ENCODE measurements at places on chromosomes 2 and 18.

GRCh38 chr2:152097290-152097800, 1.5 kb downstream of the CACNB4 start:
- peak overlapping the region; percentile 38 for H3K4me3 ChIP-seq
- H3K27me3 ChIP-seq = peaks cover 37% of the 10 kb centered on the region
- H3K27ac ChIP-seq = peak overlapping the region; percentile 70
- peaks cover 14% of the 10 kb centered on the region for H3K4me1 ChIP-seq
- DNase-seq = no peak

DNA sequence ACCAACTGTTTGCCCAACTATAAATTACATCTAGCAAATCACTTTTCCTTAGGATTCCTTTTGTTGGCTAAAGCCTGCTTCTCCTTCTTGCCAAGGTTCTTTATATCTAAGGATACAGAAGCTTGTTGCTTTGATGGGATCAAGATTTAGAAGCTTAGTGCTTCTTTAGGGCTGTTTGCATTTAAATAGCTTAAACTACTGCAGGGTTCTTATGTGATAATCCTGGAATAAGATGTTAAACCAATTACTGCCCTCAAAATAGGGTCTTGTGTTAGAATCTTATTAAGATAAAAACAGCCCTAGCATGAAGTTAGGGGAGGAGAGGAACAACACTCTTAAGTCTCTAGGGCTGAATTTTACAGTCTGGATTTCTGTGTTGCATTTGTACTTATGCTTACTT, 64.2 kb downstream of the KIF5C start:
- no peak overlapping the region for H3K4me3 ChIP-seq
- no peaks in the 10 kb centered on the region for H3K4me1 ChIP-seq
- no peak overlapping the region for H3K27ac ChIP-seq
- H3K27me3 ChIP-seq = no peaks in the 10 kb centered on the region

DNA sequence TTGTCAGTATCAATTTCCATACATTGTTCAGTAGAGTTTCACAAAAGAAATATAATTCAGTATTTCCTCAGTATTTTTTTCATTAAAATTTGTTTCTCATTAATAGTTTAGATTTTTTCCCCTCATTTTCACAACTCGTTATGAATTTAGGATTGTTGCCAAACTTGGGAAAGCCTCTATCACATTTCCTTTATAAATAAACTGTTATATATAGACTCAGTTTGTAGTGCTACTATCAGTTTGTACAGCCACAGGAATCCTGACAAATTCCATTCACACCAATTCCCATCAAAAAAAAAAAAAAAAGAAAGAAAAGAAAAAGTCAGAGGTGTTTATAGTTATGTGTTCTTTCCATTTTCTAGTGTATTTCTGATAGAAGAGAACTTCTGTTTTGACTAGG, 123.3 kb upstream of the DCC start:
- no peaks in the 10 kb centered on the region for H3K4me1 ChIP-seq
- no peaks in the 10 kb centered on the region for H3K27me3 ChIP-seq

DNA sequence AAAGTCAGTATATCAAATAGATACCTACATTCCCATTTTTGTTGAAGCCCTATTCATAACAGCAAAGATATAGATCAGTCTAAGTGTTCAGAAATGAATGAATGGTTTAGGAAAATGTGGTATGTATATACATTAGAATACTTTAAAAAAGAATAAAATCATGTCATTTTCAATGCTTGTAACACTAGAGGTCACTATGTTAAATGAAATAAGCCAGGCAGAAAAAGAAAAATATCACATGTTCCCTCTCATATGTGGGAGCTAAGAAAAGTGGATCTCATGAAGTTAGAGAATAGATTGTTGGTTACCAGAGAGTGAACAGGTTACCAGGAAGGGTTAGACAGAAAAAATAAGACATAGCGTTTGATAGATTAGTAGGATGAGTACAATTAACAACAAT, 1111.0 kb upstream of the SLC39A10 start:
- H3K4me3 ChIP-seq = no peak overlapping the region
- no peaks in the 10 kb centered on the region for H3K27me3 ChIP-seq
- H3K27ac ChIP-seq = no peak overlapping the region
- no peaks in the 10 kb centered on the region for H3K36me3 ChIP-seq
- no peaks in the 10 kb centered on the region for H3K4me1 ChIP-seq
- no peak for DNase-seq

DNA sequence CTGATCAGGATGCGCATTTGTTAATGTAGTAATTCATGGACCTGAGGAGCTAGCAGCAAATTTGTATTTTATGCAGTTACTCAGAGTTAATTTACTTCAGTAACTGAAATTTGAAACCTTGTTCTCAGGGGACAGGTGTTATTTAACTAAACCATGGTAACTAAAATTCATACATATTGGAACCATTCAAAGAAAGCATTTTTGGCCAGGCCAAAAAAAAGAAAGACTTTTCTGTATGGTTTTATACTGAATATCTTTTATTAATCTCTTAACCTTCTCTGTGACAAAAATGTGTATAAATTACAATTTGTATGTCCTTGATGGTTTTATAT, 4.4 kb upstream of the KLHL23 start:
- DNase-seq = no peak
- no peak overlapping the region for H3K4me3 ChIP-seq
- no peaks in the 10 kb centered on the region for H3K36me3 ChIP-seq
- H3K27me3 ChIP-seq = no peaks in the 10 kb centered on the region
- no peaks in the 10 kb centered on the region for H3K4me1 ChIP-seq

GRCh38 chr2:188878716-188879115, 95.5 kb upstream of the COL3A1 start:
- H3K27ac ChIP-seq = no peak overlapping the region
- H3K4me3 ChIP-seq = no peak overlapping the region
- H3K27me3 ChIP-seq = no peaks in the 10 kb centered on the region
- H3K4me1 ChIP-seq = no peaks in the 10 kb centered on the region
- no peaks in the 10 kb centered on the region for H3K36me3 ChIP-seq
- no peak for DNase-seq
